CD4-positive, alpha-beta T cell treated with Interleukin-2 at 100 ng/mL for 4 hours (primary cell): ENCODE measurements at places on chromosomes 3 and 15.

GRCh38 chr15:66290518-66290917, 2.9 kb upstream of the DIS3L start:
- no peak for DNase-seq

DNA sequence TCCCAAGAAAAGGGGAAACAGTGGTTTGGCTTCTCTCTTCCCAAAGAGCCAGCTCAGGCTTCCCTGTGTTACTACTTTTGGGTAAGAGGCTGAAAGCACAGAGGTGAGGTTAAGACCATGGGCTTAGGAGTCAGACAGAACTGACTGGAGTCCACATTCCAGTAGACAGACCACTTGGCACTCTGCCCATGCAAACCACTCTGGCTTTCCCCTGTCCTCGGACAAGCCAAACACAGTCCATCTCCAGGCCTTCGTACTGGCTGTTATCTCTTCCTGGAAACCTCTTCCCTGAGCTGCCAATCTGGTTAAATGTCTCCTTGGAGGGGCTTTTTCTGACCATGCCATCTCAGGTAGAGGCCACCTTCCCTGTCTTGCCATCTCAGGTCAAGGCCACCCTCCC, 53.1 kb upstream of the FAM3D start:
- DNase-seq, result no peak

DNA sequence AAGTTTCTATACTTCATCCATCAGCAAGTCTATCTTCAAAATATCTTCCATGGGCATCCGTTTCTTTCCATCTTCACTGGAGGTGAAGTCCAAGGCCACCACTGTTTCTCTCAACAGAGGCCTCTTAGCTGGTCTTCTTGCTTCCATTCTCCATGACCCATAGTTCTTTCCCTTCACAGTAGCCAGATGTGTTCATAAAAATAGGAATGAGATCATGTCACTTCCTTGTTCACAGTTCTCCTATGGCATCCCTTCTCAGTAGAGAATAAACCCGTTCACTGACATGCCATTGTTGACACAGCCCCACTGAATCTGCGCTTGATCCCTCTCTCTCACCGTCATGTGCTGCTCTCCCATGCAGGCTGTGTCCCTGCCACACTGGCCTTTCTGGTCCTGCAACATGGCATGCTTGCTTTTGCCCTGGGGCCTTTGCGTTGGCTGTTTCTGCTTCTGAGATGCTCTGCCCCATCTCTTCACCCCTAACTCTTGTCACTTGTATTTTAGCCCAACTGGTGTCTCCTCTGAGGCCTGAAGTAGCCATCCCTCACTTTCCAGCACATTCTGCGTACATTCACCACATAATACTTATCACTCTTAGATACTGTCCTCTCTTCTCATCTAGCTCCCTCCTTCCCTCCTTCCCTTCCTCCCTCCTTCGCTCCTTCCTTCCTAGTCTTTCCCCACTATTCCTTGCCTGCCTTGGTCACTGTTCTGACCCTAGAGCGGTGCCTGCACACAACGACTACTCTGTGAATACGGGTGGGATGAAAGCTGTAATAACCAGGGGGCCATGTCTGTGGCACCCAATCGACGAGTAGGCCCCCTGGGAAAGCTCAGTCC, 42.0 kb downstream of the STARD5 start:
- no peak for DNase-seq

DNA sequence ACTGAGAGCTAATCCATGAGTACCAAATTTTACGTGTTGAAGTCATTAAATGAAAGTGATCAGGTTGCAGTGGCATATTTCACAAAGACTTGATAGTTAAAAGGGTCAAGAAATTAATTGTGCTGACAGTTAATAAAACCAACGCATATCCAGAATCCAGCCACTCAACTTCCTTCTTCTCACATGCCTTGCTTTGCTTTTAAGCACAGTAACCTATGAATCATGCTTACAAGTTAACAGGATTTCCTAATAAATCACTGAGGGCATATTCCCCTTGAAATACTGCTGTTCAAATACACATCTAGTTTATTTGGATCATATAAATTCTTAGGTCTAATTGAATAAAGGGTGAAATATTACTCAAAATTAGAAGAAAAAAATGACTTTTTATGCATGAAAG, 801.5 kb upstream of the EPHA6 start:
- DNase-seq, result no peak

DNA sequence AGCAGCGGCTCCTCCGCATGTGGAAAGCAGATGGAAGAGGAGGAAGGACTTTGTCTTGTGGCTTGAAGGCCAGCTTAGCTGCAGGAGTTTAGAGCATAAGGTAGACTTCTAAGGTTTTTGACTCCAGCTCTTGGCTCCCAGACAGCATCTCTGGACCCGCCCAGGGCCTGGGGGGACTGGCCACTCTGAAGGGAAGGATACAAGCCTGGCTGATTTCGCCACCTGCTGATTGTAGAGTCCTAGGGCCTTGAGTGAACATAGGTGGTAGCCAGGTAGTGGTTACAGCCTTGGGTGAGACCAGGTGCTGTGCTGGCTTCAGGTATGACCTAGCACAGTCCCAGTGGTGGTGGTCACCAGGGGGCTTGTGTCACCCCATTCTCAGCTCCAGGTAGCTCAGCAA, 48.4 kb upstream of the RPL35A start:
- DNase-seq, result no peak

- peak; percentile 8 for DNase-seq
These were observed 36.6 kb downstream of the RFX7 start for GRCh38 chr15:56207092-56207491.

GRCh38 chr15:93331545-93332167, 242.6 kb upstream of the RGMA start:
- no peak for DNase-seq

DNA sequence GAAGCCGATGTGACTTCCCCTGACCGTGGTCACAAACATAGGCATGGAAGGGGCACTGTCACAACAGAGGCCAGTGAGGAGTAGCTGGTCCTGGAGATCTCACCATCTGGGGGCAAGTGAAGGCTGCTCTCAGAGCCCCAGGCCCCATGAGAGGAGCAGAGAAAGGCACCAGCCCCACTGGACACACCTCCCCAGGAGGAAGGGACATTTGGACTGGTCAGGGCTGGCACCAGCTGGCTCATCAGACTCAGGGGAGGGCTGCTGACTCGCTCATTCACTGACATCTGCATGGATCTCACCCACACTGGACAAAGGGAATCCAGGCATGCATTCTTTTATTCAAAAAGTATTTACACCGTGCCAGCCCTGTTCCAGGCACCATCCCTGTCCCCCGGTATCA, 26.8 kb downstream of the ESYT3 start:
- no peak for DNase-seq

GRCh38 chr3:65539616-65540015, 499.1 kb downstream of the MAGI1 start:
- no peak for DNase-seq

- DNase-seq, result no peak
These were observed 125.6 kb downstream of the ETFA start for GRCh38 chr15:76185716-76186115.

- no peak for DNase-seq
These were observed 643.7 kb upstream of the NAALADL2 start for GRCh38 chr3:174215456-174215855.

- no peak for DNase-seq
These were observed 1.6 kb upstream of the GBE1 start for GRCh38 chr3:81763001-81763400.

- DNase-seq, result no peak
These were observed 13.7 kb downstream of the CD200 start for GRCh38 chr3:112346491-112347122.

DNA sequence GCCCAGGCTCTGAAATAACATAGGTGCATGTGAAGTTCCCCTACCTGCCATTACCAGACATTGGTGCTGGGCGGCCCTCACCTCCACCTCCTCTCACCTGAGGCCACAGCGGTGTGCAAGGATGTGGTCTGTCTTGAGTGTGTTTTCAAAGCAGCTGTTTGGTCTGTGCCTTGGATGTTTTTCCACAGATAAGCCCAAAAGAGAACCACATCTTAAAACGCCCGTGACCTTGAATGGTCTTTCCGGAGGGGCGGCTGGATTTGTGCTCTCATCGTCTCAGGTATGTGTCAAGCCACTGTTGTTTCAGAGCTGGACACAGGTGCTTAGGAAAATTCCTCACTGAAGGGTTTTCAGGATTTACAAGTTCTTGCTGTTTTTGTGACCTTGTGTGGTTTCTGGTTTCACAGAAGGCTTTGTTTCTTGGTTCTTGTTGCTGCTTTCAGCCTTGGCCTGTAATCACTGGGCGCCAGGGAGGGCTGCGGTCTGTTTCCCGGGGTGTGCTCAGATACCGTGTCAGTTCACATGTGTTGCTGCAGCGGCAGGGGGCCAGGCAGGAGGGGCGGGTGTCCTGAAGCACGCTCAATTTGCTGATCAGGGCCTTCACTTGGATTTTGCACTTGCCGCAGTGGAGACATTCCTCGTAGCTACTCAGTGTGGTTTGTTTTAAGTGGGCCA, 128.4 kb downstream of the IGF1R start:
- no peak for DNase-seq

DNA sequence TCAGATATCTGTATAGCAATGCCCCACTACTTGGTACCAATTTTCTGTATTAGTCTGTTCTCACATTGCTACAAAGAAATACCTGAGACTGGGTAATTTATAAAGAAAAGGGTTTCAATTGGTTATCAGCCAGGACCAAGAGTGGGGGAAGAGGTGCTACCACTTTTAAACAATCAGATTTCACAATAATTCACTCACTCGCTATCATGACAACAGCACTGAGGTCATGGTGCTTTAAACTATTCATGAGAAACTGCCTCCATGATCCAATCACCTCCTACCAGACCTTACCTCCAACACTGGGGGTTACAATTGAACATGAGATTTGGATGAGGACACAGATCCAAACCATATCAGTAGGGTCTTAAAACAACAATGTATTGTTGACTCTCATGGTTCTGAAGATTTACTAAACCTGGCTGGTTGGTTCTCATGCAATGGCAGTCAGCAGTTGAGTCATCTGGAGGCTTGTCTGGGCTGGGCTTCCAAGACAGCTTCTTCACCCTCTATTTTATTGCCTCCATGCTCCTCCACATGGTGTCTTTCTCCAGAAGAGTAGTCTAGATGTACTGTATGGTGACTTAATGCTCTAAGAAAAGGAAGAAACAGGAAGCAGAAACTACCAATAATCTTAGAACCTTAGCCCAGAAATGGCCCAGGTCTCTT, 21.2 kb upstream of the TM4SF4 start:
- no peak for DNase-seq

DNA sequence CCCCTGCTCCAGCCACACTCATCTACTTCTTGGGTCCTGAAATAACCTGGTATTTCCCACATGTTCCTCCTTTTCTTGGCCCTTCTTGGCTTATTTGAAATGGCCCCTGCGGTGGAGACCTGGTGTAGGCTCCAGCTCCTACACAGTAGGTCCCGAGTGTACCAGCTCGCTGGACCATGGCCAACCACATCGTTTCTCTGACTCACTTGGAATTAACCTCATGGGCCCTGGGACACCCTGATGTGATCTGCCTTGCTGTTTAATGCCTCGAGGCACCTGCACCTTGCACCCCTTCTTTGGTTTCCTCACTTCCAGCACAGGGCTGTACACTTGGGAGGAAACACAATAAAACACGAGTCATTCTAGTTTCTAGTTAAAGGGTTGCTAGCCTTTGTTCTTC, 60.3 kb downstream of the FEM1B start:
- DNase-seq, result no peak
